T-helper 1 cell (primary cell): ENCODE measurements at places on chromosomes 3 and 15.

- no peak for DNase-seq
Measured at GRCh38 chr3:83193526-83193925, 1432.1 kb upstream of the GBE1 start.

- DNase-seq: no peak
Measured at GRCh38 chr3:26082911-26083310, 293.0 kb downstream of the OXSM start.

GRCh38 chr3:69178838-69179739 is 56.7 kb upstream of the LMOD3 start:
- no peak for DNase-seq

GRCh38 chr15:99466701-99467337 is 99.0 kb upstream of the MEF2A start:
- no peak for DNase-seq

- DNase-seq: no peak
Measured at GRCh38 chr3:136644212-136644611, 108.0 kb downstream of the STAG1 start.

- DNase-seq: no peak
Measured at GRCh38 chr3:126051234-126051633, 32.7 kb downstream of the SLC41A3 start.

DNA sequence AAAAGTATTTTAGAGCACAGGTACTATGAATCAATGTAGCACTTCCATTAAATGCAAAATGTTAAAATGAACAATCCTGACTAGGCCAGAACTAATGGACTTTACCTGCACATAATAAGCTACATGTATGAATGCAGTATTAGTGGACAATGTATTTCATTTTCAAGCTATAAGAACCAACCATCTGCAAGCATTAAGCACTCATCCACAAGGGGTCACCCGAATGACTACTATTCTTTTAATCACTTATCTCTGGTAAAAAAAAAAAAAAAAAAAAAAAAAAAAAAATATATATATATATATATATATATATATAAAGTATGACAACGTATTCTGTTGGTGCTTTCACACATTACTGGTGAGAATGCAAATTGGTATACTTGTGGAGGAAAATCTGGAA is 7.2 kb downstream of the HERC1 start:
- peak; percentile 18 for DNase-seq

- DNase-seq: no peak
Measured at GRCh38 chr15:56837273-56837672, 81.2 kb upstream of the TCF12 start.

- peak; percentile 8 for DNase-seq
Measured at GRCh38 chr3:5304789-5305683, 117.5 kb downstream of the EDEM1 start.

- no peak for DNase-seq
Measured at GRCh38 chr3:85801955-85802354, 843.2 kb downstream of the CADM2 start.

- DNase-seq: no peak
Measured at GRCh38 chr3:54171509-54171908, 49.2 kb downstream of the CACNA2D3 start.

- DNase-seq: no peak
Measured at GRCh38 chr15:54353726-54354125, 375.5 kb downstream of the UNC13C start.

GRCh38 chr15:40226736-40227135 is 12.1 kb upstream of the PAK6 start:
- DNase-seq: no peak

DNA sequence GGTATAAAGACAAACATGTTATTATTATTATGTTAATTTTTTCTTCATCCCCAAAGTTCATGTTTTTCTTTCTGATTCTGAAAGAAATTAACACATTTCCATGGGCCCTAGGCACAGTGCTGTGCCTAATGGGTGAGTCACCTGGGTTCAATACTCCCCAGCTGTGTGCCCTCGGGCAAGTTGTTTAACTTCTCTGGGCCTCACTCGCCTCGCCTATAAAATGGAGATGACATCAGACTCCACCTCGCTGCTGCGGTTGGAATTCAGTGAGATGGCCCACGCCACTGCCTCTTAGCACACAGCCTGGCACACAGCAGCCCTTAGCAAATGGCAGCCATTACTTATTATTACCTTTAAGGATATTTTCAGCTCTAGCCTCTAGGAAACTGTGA is 22.6 kb downstream of the DNASE1L3 start:
- DNase-seq: no peak

- DNase-seq: no peak
Measured at GRCh38 chr15:63236272-63236671, 41.1 kb upstream of the APH1B start.

- DNase-seq: no peak
Measured at GRCh38 chr15:54502416-54503075, 524.3 kb downstream of the UNC13C start.

- no peak for DNase-seq
Measured at GRCh38 chr15:64213646-64214045, 50.8 kb upstream of the PPIB start.

DNA sequence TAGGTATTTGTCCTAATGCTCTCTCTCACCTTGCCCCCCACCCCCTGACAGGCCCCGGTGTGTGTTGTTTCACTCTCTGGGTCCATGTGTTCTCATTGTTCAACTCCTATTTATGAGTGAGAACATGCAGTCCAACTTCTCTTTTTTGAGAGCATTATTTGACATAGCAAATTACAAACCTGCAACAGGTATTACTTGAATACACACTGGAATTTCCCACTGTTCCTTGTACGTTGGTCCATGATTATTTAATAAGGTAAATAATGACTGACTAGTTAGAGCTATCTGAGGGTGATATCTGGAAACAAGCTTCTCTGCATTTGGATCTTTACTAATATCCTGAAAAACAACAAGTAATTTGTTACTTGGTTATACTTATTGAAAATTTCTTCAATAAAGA is 24.1 kb downstream of the ICE2 start:
- no peak for DNase-seq

GRCh38 chr3:141384157-141384556 is 15.9 kb downstream of the ZBTB38 start:
- no peak for DNase-seq

GRCh38 chr15:41870689-41871081 is 23.2 kb downstream of the SPTBN5 start:
- DNase-seq: no peak

GRCh38 chr3:65655061-65655460 is 383.7 kb downstream of the MAGI1 start:
- DNase-seq: no peak

- no peak for DNase-seq
Measured at GRCh38 chr3:183324083-183324482, 71.0 kb downstream of the B3GNT5 start.

DNA sequence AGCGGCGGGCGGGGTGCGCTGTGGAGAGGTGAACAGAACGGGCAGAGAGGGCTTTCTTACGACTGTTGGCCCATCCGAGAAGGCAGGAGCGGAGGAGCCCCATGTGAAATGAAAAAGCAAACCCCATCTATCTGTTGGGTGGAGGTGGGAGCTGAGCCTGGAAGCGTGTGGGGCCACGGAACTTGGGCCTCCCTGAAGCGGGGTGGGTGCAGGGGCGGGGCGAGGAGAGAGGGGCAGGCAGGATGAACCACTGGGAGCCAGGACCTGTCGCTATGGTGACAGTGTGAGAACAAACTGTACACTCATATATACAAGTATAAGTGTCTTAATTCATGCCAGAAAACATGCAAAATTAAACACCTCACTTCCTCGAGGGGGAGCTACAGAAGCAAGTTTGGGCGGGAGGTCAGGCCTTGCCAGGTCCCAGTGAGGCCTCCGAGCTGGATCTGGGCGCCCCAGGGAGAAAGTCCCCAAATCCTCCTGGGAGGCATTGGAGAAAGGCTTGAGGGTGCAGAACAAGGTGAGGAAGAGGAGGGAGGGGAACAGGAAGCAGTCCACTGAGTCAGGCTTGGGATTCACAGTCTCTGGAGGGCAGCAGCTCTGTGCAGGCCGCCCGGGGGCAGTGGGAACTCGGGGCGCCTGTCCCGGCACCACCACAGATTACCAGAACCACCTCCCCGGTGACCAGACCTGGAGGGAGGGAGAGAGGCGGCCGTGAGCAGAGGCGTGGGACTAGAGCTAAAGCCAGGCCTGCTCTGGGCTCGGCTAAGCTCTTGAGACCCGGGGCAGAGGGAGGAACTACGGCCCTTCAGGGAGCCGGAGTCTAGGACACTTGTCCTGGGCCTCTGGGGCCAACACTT is 34.8 kb downstream of the RBPMS2 start:
- DNase-seq: no peak

GRCh38 chr3:148739720-148740119 is 42.0 kb downstream of the AGTR1 start:
- DNase-seq: no peak

GRCh38 chr3:44019736-44020135 is 221.9 kb upstream of the TOPAZ1 start:
- DNase-seq: no peak

- no peak for DNase-seq
Measured at GRCh38 chr3:146313746-146314111, 62.8 kb upstream of the PLSCR4 start.
